Gastroesophageal sphincter (tissue), 4 donors: ENCODE measurements at places on chromosomes 4 and X.

DNA sequence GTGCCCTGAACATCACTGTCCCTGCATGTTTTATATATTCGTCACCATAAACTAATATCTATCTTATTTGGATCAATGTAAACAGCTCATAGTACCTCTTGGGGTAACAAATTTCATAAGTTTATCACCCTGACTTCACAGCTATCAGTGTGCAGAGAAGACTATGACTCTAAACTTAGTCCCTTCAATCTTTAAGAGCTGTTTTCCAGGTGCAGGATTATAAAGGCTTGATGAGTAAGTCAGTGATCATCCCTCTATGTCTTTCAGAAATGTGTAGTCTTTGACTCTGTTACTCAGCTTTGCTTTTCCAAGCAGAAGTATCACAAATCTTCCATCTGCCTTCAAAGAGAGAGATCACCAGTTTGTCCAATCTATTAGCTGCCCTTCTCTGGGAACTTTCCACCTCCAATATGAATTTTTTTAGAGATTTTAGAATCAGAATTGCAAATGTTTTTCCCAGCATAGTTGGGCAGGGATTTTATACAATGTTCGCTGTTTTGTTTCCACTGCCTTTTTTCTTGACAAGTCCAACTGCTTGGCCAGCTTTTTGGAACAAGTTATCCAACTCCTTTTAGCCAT is 45.1 kb upstream of the TSPAN7 start:
- ATAC-seq, result no peak

- ATAC-seq, result no peak
These were observed 2.5 kb upstream of the EFNB1 start for GRCh38 chrX:68826113-68826980.

DNA sequence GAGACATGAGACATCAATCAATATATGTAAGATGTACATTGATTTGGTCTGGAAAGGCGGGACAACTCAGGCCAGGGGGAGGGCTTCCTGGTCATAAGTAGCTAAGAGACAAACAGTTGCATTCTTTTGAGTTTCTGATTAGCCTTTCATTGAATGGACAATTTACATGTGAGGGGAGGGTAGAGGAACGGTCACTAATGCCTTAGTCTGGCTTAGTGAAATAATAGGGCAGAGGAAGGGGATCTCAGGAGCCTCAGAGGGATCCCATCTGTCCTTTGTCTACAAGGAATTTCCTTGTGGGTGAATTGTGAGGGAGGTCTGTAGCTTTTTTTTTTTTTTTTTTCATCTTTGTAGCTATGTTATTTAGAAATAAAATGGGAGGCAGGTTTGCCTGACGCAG is 88.3 kb downstream of the GK start:
- no peak for ATAC-seq

DNA sequence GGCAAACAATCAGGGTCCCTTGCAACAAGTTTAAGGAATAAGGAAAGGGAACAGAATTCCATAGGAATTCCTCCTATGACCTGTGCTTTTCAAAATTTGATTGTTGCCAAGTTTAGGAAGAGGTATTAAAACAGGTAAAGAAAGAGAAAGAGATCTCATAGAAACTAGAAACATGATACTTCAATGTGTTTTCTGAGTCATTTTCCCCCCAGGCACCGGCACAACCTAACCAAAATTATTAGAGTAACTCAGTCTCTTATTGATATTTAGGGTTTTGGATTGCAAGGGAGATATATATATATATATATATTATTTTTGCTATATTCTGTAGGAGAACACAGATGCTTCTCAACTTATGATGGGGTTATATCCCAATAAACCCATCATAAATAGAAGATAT is 278.0 kb upstream of the DKK2 start:
- no peak for ATAC-seq

GRCh38 chrX:136204571-136204970 is 46.6 kb downstream of the MAP7D3 start:
- peak; percentile 48 for ATAC-seq

- no peak for ATAC-seq
These were observed 144.0 kb downstream of the FNIP2 start for GRCh38 chr4:158912806-158913205.

DNA sequence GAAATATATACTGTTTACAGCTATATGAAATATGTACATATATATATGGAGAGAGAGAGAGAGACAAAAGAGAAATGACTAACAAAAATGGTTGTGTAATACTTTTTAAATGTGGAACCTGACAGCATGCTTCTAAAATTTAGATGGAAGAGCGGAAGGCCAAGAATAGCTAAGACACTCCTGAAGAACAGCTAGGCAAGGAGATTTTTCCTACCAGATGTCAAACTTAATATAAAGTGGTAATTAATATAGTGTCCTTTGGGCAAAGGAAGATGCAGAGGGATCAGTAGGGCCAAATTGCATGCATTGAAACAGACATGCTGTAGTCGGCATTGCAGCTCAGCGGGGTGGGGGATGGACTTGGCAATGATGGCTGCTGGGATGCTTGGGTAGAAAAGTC is 45.2 kb downstream of the ADD1 start:
- ATAC-seq, result no peak

GRCh38 chrX:53695946-53696549 is 9.5 kb upstream of the HUWE1 start:
- ATAC-seq, result no peak

GRCh38 chr4:35993606-35994005 is 250.7 kb downstream of the ARAP2 start:
- no peak for ATAC-seq

DNA sequence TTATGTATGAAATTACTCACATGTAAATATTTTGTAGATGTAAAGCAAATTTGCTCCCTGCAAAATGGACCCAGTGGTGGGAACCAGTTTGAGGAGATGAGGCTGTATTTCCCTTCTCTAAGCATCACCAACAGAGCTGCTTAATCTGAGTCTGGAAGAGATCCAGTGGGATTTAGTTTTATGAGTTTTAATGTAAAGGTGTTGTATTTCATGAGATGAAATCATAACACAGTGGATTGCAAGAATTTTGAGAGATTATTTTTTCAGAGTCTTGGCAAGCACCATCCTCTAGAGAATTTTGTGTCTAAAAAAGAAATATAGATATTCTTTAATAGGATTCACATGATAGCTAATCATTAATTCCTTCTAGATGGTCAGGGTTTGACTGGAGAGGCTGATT is 35.6 kb upstream of the SFRP2 start:
- no peak for ATAC-seq

DNA sequence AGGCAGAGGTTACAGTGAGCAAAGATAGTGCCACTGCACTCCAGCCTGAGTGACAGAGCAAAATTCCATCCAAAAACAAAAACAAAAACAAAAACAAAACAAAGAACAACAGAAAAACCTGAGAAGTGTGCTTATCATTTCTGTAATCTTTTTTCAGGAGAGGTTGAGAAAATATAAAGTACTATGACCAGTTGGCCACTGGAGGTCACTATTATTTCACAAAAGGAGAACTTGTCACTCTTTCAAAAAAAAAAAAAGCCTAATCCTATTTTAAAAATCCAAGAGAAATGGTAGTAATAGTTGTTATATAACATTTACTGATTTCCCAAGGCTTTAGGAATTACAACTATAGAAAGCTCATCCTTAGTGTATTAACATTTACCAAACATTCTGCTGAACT is 24.9 kb upstream of the RNF150 start:
- no peak for ATAC-seq

- ATAC-seq, result no peak
These were observed 191.0 kb upstream of the PPARGC1A start for GRCh38 chr4:24080871-24081270.

DNA sequence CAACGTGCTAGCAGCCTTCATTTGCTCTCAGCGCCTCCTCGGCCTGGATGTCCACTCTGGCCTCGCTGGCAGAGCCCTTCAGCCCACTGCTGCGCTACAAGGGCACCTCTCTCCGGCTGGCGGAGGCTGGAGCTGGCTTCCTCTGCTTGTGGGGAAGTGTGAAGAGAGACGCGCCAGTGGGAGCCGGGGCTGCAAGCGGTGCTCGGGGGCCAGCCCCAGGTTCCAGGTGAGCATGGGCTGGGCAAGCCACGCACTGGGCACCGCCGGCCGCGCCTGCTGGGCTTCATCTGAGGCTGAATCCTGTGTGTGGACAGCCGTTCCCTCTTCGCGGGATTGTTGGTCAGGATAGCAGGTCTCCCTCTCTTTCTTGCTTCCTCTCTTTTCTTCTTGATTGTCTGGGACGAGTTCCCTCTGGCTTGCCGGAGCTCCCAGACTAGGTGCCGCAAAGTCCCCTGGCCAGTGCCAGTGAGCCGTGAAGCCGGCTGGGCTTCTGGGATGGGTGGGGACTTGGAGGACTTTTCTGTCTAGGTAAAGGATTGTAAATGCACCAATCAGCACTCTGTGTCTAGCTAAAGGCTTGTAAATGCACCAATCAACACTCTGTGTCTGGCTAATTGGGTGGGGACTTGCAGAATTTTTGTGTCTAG is 165.0 kb downstream of the HEPH start:
- no peak for ATAC-seq

- ATAC-seq, result no peak
These were observed 111.2 kb downstream of the ELOVL6 start for GRCh38 chr4:110087070-110087708.

DNA sequence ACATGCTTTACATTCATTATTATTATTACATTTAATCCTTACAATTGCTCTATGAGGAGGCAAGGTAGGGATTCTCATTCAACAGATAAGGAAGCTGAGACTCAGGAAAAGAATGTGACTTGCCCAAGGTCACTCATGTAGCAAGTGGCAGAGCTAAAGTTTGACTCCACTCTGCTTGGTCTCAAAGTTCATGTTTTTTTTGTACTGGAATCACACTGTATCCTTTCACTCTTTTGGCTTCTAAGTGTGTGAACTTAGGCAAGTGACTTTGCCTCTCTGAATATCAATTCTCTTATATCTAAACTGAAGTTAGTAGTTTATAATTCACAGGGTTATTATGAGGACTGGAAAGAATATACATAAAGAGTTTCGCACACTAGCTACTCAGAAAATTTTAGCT is 247.9 kb upstream of the AR start:
- no peak for ATAC-seq

GRCh38 chr4:81607950-81608349 is 136.2 kb upstream of the RASGEF1B start:
- no peak for ATAC-seq
